ENCODE measurements at places on chromosomes 3 and 15.

- no peak for DNase-seq
Observed at GRCh38 chr15:49813625-49814024, 192.8 kb downstream of the DTWD1 start.

DNA sequence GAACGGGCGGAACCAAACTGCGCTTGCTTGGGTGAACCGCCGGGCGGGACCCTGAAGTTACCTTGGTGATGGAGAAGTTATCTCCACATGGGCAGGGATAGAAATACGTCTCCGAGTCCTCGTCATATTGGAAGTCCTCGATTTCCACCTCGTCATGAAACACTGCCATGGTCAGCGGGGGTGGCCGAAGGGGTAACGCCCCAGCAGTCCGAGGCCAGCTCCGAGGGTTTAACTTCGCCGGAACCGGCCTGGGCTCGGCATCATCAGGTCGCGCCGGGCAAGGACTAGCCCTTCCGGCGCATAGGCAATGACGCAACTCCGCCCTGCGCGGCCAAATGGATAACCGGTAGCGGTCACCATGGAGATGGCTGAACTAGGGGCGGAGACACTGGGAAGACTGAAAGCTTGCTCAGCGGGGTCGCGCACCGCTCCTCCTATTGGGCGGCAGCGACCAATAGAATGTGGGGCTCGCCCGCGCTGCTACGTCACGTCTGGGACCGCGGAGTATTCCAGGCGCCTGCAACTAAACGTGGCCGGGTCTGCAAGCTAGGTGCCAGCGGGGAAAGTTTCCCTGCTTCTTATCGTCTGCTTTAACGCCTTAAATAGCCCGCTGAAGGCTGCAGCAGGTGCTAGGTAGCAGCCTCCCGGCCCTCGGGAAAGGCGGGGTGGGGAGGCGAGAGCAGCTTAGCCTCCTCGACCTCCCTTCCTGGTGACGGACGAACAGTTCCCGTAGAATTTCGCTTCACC, at the start of the genes DPH3 and OXNAD1:
DPH3 (minus strand) TSS at position 236 of the 747 bp plus-strand sequence; CDS start at position 169, 67 bp downstream.
OXNAD1 (plus strand) TSS at position 505 of the 747 bp plus-strand sequence. CDS start 5,741 bp downstream, outside the sequence.
- peak; percentile 99 for DNase-seq

DNA sequence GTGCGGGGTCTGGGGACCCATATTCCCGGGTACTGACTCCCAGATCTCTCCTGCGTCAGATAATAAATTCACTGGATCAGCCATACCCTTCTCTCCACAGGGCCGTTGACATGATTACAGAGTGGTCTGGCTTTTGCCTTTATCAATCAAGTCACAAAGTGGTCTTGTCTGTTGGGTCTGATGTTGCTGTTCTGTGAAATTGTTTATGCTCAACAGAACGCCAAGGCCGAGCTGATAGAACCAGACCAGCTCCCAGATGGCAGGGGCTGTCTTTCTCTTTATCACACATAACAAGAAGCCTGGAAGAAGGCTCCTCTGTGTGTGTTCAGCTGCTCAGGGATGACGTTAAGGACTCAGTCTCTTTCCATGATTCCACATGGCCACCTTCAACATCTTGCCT, 751 bp upstream of the DCLK3 start:
- no peak for DNase-seq

- no peak for DNase-seq
Observed at GRCh38 chr3:31188112-31188511, 293.7 kb upstream of the GADL1 start.

GRCh38 chr3:104669083-104669482, 697.6 kb upstream of the ALCAM start:
- DNase-seq, result no peak

DNA sequence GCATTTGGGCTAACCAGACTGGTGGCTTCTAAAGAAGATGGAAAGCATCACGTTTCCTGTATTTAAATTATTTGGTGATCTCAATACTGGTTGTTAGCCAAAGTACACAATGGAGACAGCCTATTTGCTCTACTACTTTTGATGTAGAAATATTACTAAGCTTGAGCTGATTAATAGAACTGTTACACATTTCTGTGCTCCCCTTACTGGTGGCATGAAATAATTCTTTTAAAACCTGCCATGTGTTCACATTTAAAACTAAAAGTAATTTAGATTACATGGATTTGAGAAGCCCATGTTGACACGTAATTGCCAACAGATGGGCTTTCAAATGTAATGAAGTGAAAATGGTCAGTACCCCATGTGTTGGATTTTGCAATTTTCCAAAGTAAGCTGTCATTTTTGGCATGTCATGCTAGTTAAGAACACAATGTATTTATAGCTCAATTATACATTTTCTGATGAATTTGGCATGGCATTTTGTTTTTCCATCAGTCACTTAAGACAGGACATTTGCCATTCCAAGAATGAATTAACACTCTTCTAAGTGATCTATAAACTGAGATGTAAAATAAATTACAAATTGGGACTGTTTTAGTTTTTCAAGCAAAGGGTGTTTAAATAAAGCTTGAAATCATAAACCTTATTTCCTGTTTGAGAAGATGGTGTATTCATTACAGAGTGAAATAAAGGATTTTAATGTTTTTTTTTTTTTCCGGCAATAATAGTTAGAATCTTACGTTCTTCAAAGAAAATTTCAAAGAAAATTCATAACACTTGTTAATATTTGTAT, 10.8 kb upstream of the RARRES1 start:
- no peak for DNase-seq

DNA sequence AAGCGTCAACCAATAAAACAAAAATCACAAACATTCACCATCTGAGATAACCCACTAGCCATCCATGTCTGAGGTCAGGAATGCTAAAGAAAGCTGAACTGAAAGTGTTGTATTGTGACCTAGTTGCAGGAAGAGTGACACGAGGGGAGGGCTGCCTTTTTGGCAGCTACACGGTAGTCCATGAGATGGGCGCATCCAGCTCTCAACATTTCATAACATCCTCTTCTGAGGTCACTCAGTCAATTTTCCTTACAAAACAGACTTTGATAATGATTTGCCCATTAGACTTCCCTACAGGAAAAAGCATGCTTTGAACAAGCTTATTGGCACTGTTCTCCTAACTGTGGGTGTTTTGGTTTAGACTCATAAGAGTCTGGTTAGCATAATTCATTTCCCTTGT, 15.4 kb upstream of the SHF start:
- no peak for DNase-seq

GRCh38 chr15:73991726-73992593, at the start of gene STOML1:
TSS of gene STOML1 (minus strand) at chr15:73992295. CDS start at chr15:73992223, 72 bp downstream.
- peak; percentile 74 for DNase-seq

GRCh38 chr3:124967964-124968363, 33.4 kb upstream of the MUC13 start:
- DNase-seq, result no peak

DNA sequence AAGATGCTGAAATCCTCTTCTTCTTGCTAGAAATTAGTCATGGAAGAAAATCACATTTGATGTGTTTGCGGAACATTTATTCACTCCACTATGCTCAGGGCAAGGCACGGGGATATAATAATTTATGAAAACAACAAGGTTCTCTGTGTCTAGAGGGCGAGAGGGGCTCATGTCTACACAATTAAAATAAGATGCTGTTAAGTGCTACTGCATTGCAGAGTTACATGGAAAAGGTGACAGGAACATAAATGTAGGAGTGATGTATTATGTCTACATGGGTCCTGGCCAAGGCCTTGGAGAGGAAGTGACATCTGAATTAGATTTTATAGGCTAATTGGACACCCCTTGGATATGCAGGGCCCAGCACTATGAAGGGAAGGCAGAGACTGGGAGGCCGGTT, 96.1 kb downstream of the SV2B start:
- DNase-seq, result no peak

DNA sequence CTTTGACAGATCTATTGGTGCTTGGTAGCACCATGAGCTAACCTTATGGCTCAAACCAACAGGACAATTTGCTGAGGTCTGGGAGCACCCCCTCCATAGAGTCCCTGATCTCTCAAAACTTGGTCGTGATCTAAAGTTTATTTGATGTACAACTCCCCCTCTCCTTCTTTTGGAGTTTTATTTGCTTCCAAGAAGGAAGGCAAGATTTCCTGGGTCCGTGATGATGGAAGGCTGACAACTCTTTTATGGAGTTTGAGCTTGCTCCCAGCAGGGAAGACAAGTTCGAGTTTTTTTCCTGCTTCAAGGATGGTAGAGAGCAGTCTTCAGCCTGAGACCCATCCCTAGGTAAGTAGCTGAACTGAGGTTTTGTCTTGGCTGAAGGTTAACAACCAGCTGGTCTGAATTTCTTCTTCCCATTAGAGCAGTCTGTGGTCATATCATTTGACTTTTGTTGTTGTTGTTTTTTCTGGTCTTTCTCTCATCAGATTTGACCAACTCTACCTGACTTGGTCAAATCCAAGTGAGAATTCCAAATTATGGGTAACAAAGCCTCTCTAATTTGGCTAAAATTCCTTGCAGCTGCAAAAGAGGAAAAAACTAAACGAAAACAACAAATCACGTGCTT, 2.8 kb upstream of the MUC20 start:
- DNase-seq, result no peak

DNA sequence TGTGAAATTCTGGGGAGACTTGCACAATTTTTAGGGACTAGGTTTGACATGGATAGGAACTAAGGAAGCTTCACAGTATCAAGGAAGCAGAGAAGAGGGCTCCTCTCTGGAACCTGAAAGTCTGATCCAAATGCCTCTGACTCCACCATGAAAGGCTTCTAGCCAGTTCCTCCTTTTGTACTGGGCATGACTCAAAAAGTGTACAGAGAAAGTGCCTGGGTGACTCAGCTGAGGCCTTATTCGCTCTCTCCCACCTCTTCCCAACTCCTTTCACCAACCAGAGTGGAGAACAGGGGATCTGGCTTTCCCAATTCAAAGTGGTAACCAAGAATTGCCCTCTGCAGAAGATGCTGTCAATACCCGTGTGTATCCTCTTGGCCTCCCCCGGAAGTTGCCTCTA, 342.9 kb upstream of the PROK2 start:
- DNase-seq, result no peak

DNA sequence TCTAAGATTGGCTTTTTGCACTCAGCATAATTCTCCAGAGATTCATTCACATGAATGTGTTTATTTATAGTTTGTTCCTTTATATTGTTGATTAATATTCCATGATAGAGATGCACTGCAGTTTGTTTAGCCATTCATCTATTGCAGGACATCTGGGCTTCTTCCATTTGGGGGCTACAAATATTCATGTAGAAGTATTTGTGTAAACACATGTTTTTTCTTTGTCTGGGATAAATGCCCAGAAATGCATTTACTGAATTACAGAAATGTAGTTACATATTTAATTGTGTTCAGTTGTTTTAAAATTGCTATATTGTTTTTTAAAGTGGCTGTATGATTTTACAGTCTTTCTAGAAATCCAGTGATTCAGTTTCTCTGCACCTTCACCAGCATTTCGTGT, 635.0 kb downstream of the ZIC1 start:
- DNase-seq, result no peak

- peak; percentile 73 for DNase-seq
Observed at GRCh38 chr3:23629181-23629894, 176.4 kb upstream of the UBE2E1 start.

- DNase-seq, result peak; percentile 83
Observed at GRCh38 chr3:177345049-177345972, 148.0 kb upstream of the TBL1XR1 start.

GRCh38 chr15:70947351-70948335, 55.0 kb downstream of the LRRC49 start:
- no peak for DNase-seq

GRCh38 chr3:127699416-127700300, 26.9 kb downstream of the ABTB1 start:
- DNase-seq, result no peak

- no peak for DNase-seq
Observed at GRCh38 chr15:50176869-50177268, 5.1 kb upstream of the SLC27A2 start.

GRCh38 chr3:177823701-177824189, 626.5 kb upstream of the TBL1XR1 start:
- no peak for DNase-seq

DNA sequence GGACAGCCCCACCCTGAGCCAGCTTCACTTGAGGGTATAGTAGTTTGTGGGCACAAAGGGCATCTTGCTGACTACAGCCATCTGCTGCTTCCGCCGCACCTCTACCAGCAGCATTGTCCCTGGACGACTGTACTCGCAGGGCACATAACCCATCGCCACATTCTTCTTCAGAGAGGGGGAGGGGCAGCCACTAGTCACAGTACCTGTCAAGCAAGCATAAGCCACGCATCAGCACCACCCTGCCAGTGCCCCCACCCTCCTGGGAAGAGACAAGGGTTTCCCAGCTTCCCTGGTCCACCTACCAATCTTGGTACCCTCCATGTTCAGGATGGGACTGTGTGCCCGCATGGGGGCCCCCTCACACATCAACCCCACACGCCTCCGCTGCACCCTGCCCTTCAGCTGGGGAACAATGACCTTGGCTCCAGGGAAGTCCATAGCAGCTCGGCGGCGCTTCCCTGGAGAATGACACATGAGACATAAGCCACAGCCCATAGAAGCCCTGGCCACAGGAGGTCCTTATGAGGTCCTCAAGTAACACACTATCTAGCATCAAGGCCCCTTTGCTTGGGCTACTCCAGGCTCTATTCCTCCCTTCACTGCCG, 4.7 kb downstream of the AMT start:
- DNase-seq, result no peak

GRCh38 chr3:27078246-27078913, 290.8 kb downstream of the NEK10 start:
- no peak for DNase-seq

GRCh38 chr15:49712846-49713450, 92.1 kb downstream of the DTWD1 start:
- no peak for DNase-seq

DNA sequence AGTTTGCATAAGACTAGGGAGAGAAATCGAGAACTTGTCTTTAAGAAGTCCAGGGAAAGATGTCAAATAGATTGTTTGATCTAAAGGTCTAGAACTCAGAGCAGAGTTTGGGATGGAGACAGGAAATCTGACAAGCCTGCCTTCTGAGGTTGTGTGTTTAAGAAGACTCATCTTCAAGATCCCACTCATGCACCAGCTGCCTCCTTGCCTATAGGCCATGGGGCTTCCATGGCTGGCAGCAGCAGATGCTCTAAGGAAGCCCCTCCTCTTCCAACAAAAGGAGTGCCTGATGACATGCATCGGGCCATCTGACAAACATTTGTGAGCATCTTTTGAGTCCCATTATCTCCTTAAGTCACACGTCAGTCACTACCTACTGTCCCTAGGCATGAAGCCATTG, 47.4 kb downstream of the WNT5A start:
- DNase-seq, result no peak

DNA sequence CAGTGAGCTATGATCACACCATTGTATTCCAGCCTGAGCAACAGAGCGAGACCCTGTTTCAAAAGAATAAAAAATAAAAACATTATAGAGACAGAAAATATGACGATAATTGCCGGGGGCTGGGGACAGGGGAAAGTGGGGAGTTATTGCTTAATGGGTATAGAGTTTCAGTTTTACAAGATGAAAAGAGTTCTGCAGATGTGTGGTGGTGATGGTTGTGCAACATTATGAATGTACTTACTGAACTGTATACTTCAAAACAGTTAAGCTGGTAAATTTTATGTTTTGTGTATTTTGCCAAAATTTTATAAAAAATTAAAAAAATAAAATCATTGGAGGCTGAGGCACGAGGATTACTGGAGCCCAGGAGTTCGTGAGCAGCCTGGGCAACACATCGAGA, 24.8 kb upstream of the ZNF774 start:
- no peak for DNase-seq

Measured in HS-27A (cell line).